ENCODE measurements at places on chromosomes 16 and 17. TPM values are rescaled to one million over a fixed set of nuclear protein-coding genes. Genes with fewer than 3 reads are reported as not detected.

Gene RBFOX1
- not detected for total RNA-seq

Gene KLHL11
- 24.7 TPM for total RNA-seq

Gene SLC52A1
- total RNA-seq, result 0.07 TPM

Gene AFMID
- total RNA-seq, result 46.6 TPM

Gene SMIM5
- total RNA-seq, result 0.07 TPM

Gene KCNH4
- not detected for total RNA-seq

Gene DPEP3
- total RNA-seq, result not detected

Gene GNGT2
- 0.86 TPM for total RNA-seq

Gene CTRB2
- total RNA-seq, result not detected

Gene TBC1D3L
- total RNA-seq, result 1.2 TPM

Gene KRT14
- 0.18 TPM for total RNA-seq

Measured in pulmonary artery endothelial cell (primary cell).